ENCODE measurements at places on chromosomes 2 and 18.
A peak's percentile ranks its signal among the peaks of the same experiment; 100 is the strongest.

DNA sequence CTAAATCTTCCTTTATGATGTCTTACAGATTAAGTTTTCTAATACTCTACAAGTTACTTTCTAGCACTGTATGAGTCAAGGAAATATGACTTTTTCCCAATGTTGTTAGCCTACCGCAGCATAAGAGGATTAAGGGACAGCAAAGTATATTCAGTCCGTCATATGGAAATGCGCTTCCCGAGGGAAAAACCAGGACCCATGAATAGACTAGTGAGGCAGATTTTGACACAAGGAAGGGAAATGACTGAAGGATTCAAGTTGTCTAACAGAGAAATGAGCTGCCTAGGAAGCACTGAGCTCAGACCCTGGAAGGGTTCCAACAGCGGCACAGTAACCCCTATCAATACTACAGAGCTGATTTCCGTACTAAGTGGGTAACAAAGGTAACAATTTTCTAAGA lies 12.0 kb downstream of the SEPTIN10 start:
- DNase-seq = peak; percentile 22

GRCh38 chr2:213971536-213971935 lies 439.3 kb upstream of the VWC2L start:
- DNase-seq = no peak

GRCh38 chr18:47250391-47251046 lies 941 bp downstream of the SKOR2 start:
- DNase-seq = no peak

- peak; percentile 38 for DNase-seq
Observed at GRCh38 chr18:49486606-49486952, 455 bp downstream of the C18orf32 start.

DNA sequence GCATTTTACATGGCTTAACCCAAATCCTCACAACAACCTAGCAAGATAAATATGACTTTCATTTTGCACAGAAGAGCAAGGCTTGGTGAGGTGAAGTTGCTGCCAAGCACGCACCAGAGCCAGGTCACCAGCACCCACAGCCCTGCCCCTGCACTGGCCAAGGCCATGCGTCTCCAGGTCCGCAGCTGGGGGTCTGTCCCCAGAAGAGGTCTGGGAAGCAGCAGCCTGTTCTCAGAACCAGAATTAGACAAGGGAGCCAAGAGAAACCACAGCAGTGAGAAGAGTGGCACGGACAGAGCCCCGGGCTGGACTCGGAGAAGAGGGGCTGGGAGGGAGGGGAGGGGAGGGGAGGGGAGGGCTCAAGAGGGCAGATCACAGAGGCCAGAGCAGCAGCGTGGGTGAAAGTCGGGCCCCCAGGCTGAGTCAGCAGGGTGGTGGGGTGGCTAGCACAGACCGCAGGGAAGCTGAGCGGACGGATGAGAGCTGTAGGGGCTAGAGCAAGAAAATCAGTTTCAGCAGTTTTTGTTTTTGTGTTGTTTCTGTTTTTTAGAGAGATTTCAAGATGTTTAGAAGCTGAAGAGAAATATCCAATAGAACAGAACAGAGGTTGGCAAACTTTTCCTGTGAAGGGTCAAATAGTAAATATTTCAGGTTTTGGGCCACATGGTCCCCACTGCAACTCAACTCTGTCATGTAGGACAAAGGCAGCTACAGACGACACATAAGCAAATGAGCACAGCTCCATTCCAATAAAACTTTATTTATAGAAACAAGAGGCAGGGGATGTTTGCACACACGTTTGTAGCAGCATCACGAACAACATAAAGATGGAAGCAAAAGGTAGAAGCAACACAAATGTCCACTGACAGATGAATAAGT lies 7.4 kb upstream of the MTERF4 start:
- no peak for DNase-seq

DNA sequence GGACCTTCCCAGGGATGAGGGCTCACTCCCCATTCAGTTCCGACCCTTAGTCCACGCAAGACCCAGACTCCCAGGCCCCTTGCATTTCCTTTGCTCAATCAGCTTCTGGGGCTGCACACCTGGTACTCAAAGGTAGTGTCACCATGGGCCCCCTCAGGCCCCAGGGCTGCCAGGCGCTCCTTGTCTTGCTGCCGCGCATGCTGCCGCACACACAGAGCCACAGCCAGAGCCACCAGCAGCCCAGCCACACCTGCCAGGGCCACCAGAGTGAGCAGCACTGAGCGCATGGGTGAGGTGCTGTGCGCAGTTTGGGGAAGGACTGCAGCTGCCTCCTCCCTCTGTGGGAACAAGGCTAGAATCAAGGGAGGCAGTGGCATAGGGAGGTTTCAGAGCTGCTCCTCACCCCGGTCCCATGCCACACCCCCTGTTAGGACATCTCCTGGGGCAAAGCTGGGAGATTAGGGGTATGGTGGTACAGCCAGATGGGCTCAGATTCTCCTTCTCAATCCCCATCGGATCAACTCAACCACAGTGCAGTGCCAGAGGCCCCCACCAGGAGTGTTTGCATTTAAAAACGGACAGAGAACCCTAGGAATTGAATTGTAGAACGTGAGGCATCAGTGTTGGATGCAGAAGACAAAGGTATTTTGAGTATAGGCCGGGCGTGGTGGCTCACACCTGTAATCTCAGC lies 11.3 kb downstream of the PTPRN start:
- no peak for DNase-seq
